ENCODE measurements at places on chromosomes 11 and 22. TPM values are rescaled to one million over a fixed set of nuclear protein-coding genes. Genes with fewer than 3 reads are reported as not detected.

GRCh38 chr22:45911601-45912271, 65.2 kb downstream of the WNT7B start:
- no peak for DNase-seq

DNA sequence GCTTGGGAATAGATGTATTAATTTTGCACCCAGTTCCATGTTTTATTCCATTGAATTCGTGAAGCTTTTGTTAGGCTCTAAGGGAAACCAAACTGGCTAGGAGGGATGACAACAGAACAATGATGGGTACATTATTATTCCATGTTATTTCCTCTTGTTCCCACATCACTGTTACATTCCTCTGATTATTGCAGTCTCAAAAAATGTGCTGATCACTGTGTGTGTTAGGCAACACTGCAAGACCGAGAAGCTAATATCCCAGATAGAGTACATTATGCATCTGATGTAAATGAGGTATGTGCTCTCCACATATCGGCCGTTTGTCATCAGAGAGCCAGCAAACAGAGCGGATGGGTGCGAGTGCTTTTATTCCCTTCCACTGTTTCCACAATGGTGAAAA, 327.9 kb downstream of the SOX6 start:
- no peak for DNase-seq

NEFH gene
- total RNA-seq = not detected

C11orf16 gene
- not detected for total RNA-seq

GRCh38 chr11:132202621-132203020, 832.2 kb downstream of the NTM start:
- DNase-seq = no peak

GRCh38 chr11:72670041-72670440, 4.2 kb downstream of the PDE2A start:
- no peak for DNase-seq

GRCh38 chr11:130139401-130139800, 20.2 kb upstream of the ST14 start:
- DNase-seq = no peak

GRCh38 chr11:108527382-108527781, 29.2 kb upstream of the POGLUT3 start:
- no peak for DNase-seq

MYO18B gene
- not detected for total RNA-seq

DNA sequence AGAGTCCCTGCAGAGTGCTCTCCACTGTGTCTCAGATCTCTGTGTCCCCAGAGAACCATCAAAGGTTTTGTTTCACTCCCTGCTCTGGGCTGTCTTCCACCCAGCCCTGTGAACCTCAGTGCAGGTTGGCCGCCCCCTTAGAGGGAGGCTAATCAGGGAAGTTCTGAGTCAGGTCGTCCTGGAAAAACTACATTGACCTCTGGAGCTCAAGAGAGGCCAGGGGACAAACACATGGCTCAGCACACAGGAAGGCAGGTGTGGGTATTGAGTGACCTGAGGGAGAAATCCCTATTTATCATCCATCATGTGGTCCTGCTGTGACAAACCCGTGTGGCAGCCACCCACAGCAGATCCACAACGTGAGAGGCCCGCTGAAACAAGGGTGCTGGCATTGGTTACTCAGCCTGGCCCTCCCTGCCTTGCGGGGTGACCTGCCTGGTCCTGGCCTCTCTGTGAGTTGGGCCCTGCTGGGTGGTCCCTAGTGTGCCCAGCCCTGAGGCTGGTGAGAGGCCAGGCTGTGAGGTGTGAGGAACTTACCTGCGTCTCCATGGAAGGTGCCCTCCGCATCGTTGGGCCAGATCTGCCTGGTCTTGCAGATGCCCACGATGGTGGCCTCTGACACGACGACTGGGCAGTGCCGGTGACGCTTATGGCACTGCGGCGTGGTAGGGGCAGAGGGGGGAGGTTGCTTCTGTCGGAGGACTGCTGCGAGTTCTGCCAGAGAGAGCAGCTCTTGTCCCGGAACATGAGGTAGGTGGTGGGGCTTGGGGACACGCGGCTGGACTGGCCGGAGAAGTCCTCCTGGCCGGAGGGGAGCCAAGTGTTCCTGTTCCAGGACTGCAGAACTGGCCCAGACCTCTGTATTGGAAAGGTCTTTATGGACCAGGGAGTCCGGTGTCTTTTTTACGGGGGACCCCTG, 669 bp upstream of the BCR start:
- peak; percentile 60 for DNase-seq

DNA sequence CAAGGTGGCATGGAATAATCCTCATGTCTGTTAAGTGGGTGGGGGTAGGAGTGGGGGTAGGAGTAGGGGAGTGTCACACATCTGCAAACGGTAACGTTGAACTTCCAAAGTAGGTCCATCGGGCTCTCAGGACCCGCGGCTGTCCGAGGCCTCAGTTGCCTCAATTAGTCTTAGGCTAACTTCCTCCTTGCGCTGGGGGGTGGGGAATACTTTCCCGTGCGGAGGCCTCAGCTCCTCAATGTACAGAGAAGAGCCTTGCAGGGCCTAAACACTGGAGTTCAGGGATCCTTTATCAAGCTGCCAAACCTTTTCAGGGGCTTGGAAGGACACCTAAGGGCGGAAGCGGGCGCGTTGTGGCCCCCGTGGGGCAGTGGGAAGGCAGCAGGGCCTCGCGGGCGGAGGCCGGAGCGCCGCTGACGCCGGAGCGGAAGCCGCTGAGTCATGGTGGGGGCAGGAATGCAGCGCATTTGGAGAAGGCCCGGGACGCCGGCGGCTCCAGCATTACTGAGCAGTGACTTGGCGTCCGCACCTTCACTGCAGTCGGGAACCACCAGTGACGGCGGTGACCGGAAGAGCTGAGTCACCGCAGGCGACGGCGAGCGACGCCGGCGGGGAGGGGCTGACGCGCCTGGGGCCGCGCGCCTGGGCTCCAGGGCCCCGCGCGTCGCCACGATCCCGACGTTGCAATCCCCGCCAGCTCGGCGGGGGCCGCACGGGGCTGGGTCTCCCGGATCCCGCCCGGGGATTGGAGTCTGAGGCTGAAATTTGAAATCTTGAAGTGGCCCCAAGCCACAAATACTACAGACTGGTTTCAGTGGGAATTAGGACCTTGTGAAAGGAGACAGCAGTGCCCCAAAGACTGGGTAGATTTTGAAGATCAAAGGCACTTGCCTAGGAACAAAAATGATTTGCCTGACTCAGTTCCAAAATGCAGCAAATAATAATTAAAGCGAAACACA, 20.2 kb upstream of the IPO7 start:
- peak; percentile 75 for DNase-seq

MLC1 gene
- total RNA-seq = not detected

TUB gene
- total RNA-seq = not detected

- DNase-seq = no peak
These were observed 58.4 kb downstream of the PISD start for GRCh38 chr22:31603574-31603973.

DNA sequence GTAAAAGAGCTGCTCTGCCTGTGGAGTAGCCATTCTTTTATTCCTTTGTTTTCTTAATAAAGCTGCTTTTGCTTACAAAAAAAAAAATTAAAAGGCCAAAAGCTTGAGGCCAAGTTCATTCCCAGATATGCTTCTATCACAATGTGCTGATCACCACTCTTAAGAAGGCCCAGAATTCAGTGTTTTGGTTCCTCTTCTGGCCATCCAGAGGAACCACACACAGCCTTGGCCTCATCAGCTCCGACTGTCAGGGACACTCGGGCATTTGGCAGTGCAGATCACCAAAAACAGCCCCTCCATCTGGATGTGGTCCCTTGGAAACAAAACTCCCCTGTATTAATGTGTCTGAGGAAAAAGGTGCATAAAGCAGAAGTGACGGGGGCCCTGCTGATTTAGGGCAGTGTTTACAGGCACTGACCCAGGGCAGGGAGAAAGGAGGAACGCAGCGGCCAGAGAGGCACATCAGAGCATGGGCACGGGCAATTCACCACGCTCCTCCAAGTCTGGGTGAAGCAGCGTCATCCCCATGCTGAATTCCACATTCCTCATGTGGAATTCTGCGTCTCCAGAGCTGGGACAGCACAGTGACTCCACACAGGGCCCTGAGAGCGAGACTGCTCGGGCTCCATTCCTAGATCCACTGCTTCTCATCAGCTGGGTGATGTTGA, 17.7 kb downstream of the POLDIP3 start:
- DNase-seq = no peak

- no peak for DNase-seq
These were observed 158.7 kb downstream of the ST3GAL4 start for GRCh38 chr11:126514061-126514693.

DNA sequence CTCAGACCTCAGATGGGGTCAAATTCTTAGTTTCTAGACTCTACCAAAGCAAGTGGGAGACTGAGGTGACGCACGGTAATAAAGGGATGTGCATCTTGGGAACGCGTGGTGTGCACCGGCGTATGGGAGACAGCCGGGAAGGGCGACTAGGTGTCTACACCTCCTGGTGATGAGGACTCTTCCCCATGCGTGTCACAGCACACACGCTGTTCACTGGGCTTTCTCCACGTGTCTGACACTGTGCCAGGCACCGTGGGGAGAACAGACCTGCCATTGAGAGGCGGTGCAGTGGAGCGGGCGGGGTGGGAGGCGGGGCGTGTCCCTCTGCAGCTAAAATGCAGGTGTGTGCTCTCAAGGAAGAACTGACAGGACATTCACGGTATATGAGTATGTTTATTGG, 5.3 kb downstream of the FXYD6 start:
- no peak for DNase-seq

GRCh38 chr11:17385492-17385891, 3.0 kb downstream of the KCNJ11 start:
- no peak for DNase-seq

GRCh38 chr11:351411-351810, 17.9 kb upstream of the B4GALNT4 start:
- no peak for DNase-seq

GRCh38 chr11:79419120-79419519, 21.7 kb downstream of the TENM4 start:
- no peak for DNase-seq

RAG2 gene
- total RNA-seq = not detected

DNA sequence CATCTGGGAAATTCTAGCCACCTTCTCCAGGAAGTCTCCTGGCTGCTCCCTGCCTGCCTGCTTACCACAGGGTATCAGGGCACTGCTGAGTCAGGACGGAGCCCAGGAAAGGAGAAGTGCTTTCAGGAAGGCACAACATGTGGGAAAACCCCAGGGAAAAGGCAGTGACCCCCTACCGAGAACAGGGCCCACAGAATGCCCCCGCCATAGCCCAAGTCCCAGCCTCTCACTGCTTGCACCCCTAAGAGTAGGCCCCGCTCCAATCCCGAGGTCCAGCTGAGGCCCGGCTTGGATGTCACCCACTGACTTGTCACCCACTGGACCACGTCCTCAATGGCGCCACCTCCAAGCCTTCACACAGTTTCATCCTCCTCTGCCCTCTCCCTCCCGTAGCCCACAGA, 34.1 kb downstream of the ARAP1 start:
- no peak for DNase-seq
